ENCODE measurements at places on chromosomes 3 and 15. TPM values are rescaled to one million over a fixed set of nuclear protein-coding genes. Genes with fewer than 3 reads are reported as not detected.
A peak's percentile ranks its signal among the peaks of the same experiment; 100 is the strongest.

- no peaks in the 10 kb centered on the region for H3K4me1 ChIP-seq
- no peak overlapping the region for H3K27ac ChIP-seq
- peak; percentile 15 for DNase-seq
- H3K36me3 ChIP-seq, result no peaks in the 10 kb centered on the region
- H3K4me3 ChIP-seq, result no peak overlapping the region
- H3K27me3 ChIP-seq, result peaks cover 1% of the 10 kb centered on the region
Measured at GRCh38 chr3:195001961-195002861, 268.7 kb downstream of the XXYLT1 start.

CX3CR1 gene
- 0.25 TPM for total RNA-seq

- peak; percentile 34 for DNase-seq
Measured at GRCh38 chr3:100089812-100090668, 24.3 kb downstream of the FILIP1L start.

- H3K4me1 ChIP-seq, result peaks cover 13% of the 10 kb centered on the region
- H3K36me3 ChIP-seq, result no peaks in the 10 kb centered on the region
- no peak overlapping the region for H3K27ac ChIP-seq
Measured at GRCh38 chr3:69161587-69162307, 39.4 kb upstream of the LMOD3 start.

DNA sequence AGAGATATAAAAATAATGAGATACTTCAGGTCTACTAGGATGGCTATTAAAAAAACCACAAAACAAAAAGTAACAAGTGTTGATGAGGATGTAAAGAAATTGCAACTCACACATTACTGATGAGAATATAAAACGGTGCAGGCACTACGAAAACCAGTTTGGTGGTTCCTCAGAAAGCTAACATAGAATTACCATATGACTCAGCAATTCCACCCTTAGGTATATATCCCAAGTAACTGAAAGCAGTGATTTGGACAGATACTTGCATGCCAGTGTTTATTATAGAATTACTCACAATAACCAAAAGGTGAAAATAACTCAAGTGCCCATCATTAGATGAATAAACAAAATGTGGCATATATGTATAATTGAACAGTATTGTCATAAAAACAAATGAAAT, 87.5 kb upstream of the MELTF start:
- peaks cover 8% of the 10 kb centered on the region for H3K4me1 ChIP-seq
- no peak for DNase-seq
- H3K4me3 ChIP-seq, result no peak overlapping the region
- no peaks in the 10 kb centered on the region for H3K27me3 ChIP-seq

DNA sequence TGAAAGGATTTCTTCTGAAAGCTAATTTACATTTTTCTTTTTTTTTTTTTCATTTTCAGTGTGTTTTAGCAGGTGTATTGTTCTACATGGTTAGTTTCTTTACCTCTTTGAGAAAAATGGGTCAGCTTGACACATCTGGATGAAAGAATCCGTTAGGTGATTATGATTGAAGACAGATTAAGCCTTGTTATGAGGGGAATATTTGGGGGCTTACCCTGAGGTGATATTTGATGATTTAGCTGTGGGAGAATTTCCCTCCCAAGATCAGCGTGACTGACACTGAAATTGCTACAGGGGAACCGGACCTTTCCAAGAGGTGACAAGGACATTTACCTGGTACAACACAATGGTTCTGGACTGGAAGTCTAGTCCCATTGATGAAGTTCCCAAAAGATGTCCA, 147.5 kb downstream of the NFKBIZ start:
- no peak for DNase-seq
- no peaks in the 10 kb centered on the region for H3K36me3 ChIP-seq
- H3K27me3 ChIP-seq, result peaks cover 10% of the 10 kb centered on the region
- no peak overlapping the region for H3K4me3 ChIP-seq
- H3K27ac ChIP-seq, result no peak overlapping the region

GASK1A gene
- total RNA-seq, result not detected

COL7A1 gene
- 1.8 TPM for total RNA-seq

DNA sequence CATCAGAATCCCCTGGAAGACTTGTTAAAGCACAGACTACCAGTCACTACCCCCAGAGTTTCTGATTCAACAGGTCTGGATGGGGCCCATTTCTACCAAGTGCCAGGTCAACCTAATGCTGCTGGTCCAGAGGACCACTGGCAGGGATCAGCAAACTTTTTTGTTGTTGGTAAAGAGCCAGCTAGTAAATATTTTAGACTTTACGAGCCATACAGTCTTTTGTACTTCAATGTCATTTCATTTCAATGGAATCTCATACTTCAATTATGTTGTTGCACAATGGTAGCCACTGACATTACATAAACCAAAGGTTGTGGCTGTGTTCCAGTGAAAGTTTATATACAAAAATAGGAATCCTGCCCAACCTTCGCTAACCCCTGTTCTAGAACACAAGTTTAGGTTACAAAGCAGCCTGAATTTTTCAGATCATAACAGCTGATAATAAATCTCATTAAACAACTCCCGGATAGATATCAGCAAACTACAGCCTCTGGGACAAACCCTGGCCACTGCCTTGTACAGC, 28.7 kb downstream of the ULK4 start:
- no peak for DNase-seq
- peaks cover under 1% of the 10 kb centered on the region for H3K4me1 ChIP-seq
- no peak overlapping the region for H3K27ac ChIP-seq
- H3K4me3 ChIP-seq, result no peak overlapping the region

GRCh38 chr15:43325039-43325684, 5.2 kb downstream of the LCMT2 start:
- H3K4me1 ChIP-seq, result peaks cover 20% of the 10 kb centered on the region
- H3K27me3 ChIP-seq, result no peaks in the 10 kb centered on the region
- H3K36me3 ChIP-seq, result peaks cover 27% of the 10 kb centered on the region
- DNase-seq, result no peak
- no peak overlapping the region for H3K4me3 ChIP-seq

AADACL2 gene
- not detected for total RNA-seq

CCDC39 gene
- not detected for total RNA-seq

DNA sequence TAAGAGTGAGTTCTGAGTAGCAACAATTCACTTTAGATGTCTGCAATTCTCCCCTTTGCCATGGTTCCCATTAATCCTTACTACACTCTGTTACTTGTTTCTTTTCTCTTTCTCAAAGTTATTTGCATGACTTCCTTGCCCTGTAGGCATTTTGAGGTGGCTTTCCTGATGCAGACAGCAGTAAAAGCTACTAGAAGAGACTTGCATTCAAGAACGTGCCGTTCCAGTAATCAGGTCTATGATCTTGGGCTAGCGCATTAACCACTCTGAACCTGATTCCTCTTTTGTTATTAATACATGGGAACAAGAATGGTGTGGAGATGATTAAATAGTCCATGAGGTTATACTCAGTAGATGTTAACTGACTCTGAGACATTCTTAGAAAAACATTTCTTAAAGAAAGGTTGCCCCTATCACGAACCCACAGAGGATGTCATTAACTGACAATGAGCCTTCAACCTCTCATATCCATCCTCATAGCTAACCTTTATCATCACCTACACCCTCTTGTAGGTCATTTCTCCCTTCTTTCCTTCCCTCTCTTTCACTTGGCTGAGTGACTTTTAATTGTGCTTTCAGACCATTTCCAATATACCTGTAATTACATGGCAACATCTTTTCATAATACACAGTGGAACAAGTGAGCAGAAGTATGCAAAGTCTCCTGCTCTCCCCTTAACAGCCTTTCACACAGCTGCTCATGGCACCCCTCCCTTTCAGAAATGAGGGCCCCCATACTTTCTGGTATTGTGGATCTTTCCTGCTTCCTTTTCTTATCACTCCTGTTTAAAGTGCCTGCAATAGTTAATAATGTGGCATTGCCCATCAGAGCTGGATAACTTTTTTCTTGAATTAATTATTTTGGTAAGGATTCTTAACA, 175.9 kb downstream of the CHST2 start:
- H3K36me3 ChIP-seq, result no peaks in the 10 kb centered on the region
- no peaks in the 10 kb centered on the region for H3K27me3 ChIP-seq
- no peak overlapping the region for H3K4me3 ChIP-seq
- H3K27ac ChIP-seq, result no peak overlapping the region
- no peak for DNase-seq

- no peak for DNase-seq
- H3K27me3 ChIP-seq, result peaks cover 34% of the 10 kb centered on the region
- peak overlapping the region; percentile 42 for H3K4me3 ChIP-seq
- H3K4me1 ChIP-seq, result peaks cover 33% of the 10 kb centered on the region
Measured at GRCh38 chr15:67838789-67839332, 984 bp downstream of the RNU6-1 start.

GRCh38 chr3:42631620-42632019, 21.9 kb upstream of the ZBTB47 start:
- peaks cover 10% of the 10 kb centered on the region for H3K4me1 ChIP-seq
- peaks cover 19% of the 10 kb centered on the region for H3K36me3 ChIP-seq
- H3K27me3 ChIP-seq, result no peaks in the 10 kb centered on the region
- DNase-seq, result no peak
- H3K27ac ChIP-seq, result no peak overlapping the region

GRCh38 chr3:41173926-41174885, 25.1 kb upstream of the CTNNB1 start:
- H3K27me3 ChIP-seq, result peaks cover 18% of the 10 kb centered on the region
- H3K36me3 ChIP-seq, result no peaks in the 10 kb centered on the region
- H3K27ac ChIP-seq, result no peak overlapping the region
- DNase-seq, result no peak
- H3K4me3 ChIP-seq, result no peak overlapping the region

DNA sequence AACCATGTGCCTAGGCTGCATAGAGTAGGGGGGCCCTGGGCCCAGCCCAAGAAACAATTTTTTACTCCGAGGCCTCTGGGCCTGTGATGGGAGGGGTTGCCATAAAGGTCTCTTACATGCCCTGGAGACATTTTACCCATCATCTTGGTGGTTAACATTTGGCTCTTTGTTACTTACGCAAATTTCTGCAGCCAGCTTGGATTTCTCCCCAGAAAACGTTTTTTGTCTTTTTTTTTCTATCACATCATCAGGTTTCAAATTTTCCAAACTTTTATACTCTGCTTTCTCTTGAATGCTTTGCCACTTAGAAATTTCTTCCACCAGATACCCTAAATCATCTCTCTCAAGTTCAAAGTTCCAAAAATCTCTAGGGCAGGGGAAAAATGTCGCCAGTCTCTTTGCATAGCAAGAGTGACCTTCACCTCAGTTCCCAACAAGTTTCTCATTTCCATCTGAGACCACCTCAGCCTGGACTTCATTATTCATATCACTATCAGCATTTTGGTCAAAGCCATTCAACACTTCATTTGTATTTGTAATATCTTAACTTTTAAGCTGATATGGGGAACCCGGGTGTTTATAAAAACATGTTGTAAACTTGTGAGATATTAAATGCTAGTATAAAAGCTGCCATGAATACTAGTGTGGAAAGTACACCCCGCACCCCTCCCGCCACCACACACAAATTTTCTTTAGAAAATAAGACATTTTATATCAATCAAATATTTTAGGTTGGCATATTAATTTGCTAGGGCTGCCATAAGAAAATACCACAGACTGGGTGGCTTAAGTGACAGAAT, 56.0 kb upstream of the PLSCR4 start:
- H3K4me1 ChIP-seq, result no peaks in the 10 kb centered on the region
- no peak overlapping the region for H3K4me3 ChIP-seq
- no peaks in the 10 kb centered on the region for H3K36me3 ChIP-seq
- H3K27me3 ChIP-seq, result peaks cover 3% of the 10 kb centered on the region
- DNase-seq, result no peak

GRCh38 chr3:150232992-150233451, 175.1 kb upstream of the TSC22D2 start:
- H3K27me3 ChIP-seq, result no peaks in the 10 kb centered on the region
- H3K4me1 ChIP-seq, result no peaks in the 10 kb centered on the region
- no peak overlapping the region for H3K4me3 ChIP-seq

- H3K4me1 ChIP-seq, result no peaks in the 10 kb centered on the region
- no peaks in the 10 kb centered on the region for H3K27me3 ChIP-seq
- no peak for DNase-seq
- H3K36me3 ChIP-seq, result no peaks in the 10 kb centered on the region
- H3K27ac ChIP-seq, result no peak overlapping the region
- H3K4me3 ChIP-seq, result no peak overlapping the region
Measured at GRCh38 chr3:54696313-54696712, 231.5 kb downstream of the LRTM1 start.

DNA sequence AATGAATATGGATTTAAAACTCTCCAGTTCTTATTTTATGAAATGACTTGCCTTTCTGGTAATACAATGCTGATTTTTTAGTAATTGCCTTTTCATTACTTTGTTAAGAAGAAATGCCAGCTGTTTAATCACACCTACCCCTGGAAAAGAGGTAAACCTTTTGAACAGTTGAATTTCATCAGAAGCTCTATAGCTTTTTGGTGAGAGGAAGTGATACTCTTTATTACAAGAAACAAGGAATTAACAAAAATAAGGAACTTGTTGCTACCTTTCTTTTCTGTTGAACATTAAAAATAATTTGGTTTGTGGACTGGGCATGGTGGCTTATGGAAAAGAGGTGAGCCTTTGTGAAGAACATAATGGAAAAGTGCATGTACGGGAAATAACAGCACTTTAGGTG, 19.7 kb downstream of the BLOC1S6 start:
- DNase-seq, result no peak
- peaks cover 5% of the 10 kb centered on the region for H3K36me3 ChIP-seq
- H3K4me1 ChIP-seq, result peaks cover 5% of the 10 kb centered on the region
- H3K27me3 ChIP-seq, result no peaks in the 10 kb centered on the region

GOLGA8S gene
- total RNA-seq, result not detected

DNA sequence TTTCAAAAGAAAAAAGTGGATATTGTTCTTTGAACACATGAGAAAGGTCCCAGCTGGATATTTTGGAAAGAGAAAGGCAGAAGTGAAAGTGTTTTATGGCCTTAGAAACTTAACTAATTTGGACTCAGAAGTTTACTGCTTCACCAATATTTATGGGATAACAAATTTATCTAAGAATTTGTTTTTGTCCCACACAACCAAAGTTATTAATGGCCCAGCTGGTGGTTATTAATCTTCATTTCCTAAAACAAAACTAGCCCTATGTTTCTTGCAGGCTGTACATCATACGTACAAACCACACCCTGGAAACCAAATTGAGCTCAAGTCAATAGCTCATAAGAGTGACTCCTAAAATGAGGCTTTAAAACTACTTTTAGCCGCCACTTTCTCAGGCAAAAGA, 372.9 kb upstream of the LMCD1 start:
- no peak overlapping the region for H3K27ac ChIP-seq
- no peak overlapping the region for H3K4me3 ChIP-seq
- no peaks in the 10 kb centered on the region for H3K27me3 ChIP-seq

MBD4 gene
- total RNA-seq, result 48.2 TPM

GRCh38 chr15:29688506-29689286, 133.6 kb downstream of the TJP1 start:
- H3K4me3 ChIP-seq, result no peak overlapping the region
- no peaks in the 10 kb centered on the region for H3K4me1 ChIP-seq
- no peak overlapping the region for H3K27ac ChIP-seq
- H3K27me3 ChIP-seq, result peaks cover 16% of the 10 kb centered on the region
- no peak for DNase-seq
- no peaks in the 10 kb centered on the region for H3K36me3 ChIP-seq

DNA sequence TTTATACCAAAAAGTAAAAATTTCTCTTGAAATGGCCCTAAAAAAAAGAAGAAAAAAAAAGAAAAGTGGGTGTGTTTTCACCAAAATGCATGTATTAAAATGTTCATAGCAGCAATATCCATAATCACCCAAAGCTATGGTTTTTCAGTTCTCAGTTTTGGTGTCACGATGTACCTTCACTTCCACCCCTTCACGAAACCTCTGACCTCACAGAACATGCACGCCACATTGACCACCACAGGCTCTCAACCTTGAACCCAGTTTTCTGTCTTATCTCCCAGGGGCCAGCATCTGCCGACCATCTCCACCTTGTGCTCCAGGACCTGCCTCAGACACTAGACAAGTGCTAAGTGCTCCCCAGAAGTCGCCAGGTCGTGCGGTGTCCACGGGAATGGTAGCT, 30.4 kb downstream of the COLQ start:
- no peak for DNase-seq
- H3K36me3 ChIP-seq, result peaks cover 3% of the 10 kb centered on the region
- H3K4me3 ChIP-seq, result no peak overlapping the region
- no peak overlapping the region for H3K27ac ChIP-seq
- H3K27me3 ChIP-seq, result no peaks in the 10 kb centered on the region

All from activated naive CD8-positive, alpha-beta T cell treated with anti-CD3 and anti-CD28 coated beads for 36 hours (primary cell).